Cerebellum (tissue), 4 donors: ENCODE measurements at places on chromosomes 4 and X. TPM values are rescaled to one million over a fixed set of nuclear protein-coding genes. Genes with fewer than 3 reads are reported as not detected.
A peak's percentile ranks its signal among the peaks of the same experiment; 100 is the strongest.

- no peak for DNase-seq
Measured at GRCh38 chr4:84803720-84804119, 162.8 kb downstream of the WDFY3 start.

- no peak for DNase-seq
Measured at GRCh38 chrX:109264878-109265277, 217.0 kb downstream of the GUCY2F start.

- DNase-seq = no peak
Measured at GRCh38 chr4:82591592-82591991, 29.8 kb upstream of the TMEM150C start.

DNA sequence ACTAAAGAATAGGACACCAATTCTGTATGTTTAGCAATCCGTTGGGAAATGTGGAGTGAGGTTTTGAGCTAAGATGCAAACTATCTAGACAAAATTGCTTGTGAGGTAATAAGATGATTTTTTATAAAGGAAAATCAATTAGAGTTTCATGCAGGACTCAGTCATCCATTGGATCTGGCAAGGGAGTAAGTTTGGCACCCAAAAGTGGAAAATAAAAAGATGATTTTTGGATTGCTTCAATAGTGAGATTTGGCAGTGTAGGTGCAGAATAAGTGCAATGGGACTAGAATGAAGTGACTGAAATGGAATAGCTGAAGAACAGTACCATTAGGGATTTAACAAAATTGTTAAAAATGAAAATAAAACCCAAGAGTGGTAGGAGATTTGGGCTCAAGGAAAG lies 290.5 kb upstream of the EPHA5 start:
- DNase-seq = no peak

DNA sequence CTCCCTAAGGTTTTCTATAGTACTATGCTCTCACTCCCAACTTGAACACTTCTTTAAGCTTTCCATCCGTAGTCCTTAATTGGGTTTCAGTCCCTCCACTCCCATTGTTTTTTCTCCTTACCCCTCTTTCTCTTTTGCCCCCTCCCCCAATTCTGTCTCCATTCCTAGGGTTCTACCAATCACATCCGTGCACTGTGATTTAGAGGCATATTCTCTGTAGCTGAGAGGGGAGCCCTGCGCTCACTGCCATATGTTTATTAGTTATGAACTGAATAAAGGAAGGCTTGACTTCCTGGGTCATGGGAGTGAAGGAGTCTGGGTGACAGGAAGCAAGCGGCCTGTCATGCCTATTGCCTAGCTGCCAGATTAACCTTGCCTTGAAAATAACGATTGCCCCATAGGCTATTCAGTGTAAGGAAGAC lies 471 bp downstream of the MCTS1 start:
- DNase-seq = peak; percentile 35

DNA sequence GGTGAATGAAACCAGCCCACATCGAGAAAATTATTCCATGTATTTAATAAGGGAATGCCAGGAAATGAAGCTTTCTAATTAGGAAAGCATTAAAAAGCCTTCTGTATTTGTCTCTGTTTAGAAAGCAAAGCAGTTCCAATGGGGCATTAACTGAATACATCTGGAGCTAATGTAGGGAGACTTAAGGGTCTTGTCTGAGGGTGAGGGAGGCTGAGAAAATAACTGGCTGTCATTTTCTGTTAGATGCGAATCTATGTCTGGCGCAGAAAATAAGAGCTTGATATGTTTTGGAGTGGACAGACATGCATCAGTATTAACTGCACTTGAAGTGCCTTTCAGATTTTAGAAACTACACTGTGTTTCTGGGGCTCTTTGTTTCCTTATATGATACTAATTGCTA lies 111.3 kb downstream of the KLHL8 start:
- DNase-seq = no peak

DNA sequence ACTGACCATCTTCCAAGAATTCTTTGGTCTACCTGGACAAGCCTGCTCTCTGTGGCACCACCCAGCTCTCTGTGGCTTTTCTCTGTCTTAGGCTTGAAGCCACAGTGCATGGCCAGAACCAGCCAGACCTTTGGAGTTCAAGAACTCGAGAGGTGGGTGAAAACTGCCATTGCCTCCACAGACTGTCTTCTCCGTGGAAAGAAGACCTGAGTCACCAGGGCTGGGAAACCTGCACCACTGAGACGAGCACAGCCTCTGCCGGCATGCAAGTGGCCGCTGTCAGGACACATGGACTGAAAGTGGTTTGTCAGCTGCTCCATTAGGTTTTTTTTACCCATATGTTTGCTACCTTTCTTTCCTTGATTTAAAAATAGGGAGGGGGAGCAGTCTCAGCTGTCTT lies 74.5 kb downstream of the MGST2 start:
- peak; percentile 64 for DNase-seq

GRCh38 chr4:6250235-6250983 lies 19.2 kb upstream of the WFS1 start:
- DNase-seq = peak; percentile 81

DNA sequence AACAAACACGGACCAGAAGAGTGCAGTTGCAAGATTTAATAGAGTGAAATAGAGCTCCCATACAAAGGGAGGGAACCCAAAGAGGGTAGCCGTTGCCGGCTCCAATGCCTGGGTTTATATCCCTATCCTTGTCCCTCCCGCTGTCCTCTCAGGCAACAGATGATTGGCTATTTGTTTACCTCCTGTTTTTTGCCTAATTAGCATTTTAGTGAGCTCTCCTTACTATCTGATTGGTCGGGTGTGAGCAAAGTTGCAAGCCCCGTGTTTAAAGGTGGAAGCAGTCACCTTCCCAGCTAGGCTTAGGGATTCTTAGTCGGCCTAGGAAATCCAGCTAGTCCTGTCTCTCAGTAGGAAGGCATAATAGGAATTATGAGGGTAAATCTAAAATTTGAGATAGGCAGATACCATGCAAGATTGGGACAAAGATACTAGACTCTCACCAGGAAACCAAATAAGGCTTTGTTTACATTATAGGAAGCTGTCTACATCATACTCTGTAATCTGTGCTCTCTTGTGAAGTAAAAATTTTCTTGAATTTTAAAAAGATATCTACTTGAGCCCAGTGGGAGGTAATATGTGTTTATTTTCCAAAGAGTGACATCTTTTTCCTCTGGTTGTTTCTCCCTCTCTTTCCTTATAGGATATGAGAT lies 65.9 kb downstream of the ATP10D start:
- no peak for DNase-seq

GRCh38 chr4:140363558-140363957 lies 9.9 kb upstream of the SCOC start:
- DNase-seq = no peak

DNA sequence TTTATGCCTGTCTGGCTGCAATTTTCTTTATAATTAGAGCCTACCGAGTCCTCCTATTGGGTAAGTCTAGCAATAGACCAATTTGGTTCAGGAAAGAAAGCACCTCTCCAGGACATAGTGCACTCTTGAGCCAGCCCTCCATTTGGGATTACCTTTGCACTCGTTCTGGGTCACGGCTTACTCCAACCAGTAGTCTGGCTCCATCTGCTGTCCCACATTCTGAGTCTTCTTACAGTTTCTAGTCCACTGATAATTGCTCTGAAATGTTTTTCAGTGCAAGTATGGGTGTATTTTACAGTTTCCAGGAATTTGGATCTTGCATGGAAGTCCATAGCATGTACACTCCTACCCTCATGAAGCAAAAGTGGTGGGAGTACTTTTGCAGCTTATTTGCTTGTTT lies 34.8 kb upstream of the USP51 start:
- no peak for DNase-seq

DNA sequence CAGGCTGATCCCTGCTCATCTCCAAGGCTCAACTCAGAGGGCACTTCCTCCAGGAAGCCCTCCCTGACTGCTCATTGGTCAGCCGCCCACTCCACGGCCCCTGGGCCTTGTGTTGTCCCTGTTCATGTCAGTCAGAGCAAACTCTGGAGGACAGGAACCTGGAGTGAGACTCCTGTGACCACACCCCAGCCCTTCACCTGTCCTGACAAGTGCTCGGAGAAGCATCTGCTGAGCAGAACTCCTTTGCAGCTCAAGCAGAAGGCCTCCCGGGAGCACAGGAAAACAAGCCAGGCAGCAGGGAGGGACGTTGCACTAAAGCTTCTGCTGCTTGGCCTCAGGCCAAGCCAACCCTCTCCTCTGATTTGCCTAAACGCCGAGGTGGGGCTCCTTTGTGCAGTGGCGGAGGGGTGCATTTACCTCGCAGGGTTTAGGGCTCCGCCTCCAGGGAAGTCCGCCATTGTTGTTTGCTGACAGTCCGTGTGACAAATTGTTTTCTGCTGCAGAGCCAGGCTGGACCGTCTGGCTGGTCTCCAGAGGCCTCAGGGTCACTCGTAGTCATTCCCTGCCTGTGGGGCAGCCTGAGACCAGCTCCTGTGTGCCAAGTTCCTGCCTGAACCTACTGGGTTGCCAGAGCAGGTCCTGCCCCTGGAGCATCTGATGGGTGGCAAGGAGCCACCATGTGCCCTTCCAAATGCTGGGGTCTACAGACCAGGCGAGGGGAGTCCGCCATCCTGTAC lies 61.8 kb downstream of the C4orf50 start:
- DNase-seq = no peak

DNA sequence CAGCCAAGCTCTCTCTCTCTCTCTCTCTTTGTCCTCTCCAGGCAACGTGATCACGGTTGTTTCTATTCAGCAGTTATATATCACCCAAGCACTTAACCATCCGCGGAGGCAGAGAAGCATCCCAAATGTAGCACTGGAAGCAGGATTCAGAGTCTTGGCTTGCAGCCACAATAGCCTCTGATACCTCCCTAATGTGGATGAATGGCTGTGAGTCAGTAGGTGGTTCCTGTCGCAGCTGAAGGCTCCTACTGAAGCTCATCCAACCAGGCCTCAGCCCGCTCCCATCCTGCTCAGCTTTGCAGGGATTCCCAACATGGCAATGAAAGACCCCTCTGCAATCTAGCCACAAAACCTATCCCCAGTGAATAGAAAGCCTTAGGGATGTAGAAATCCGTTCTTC lies 5.1 kb downstream of the HS6ST2 start:
- no peak for DNase-seq

DNA sequence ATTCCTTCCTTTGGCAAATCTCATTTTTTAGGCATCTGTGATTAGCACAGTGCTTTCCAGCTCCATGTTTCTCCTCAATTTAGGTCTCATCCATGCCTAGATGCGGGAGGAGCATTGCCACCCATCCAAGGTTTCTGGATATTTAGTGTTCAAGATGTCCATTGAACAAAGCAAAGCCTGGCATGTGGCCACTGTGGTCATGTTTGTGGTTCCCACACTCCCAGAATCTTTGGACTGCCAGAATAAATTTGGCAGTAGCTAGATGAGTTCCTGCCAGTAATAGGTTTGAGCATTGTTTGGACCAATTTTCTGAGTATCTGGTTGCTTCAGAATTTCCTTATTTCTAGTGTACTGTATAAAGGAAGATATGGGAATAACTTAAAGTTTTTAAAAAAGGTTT lies 1124.1 kb downstream of the ADGRL3 start:
- DNase-seq = peak; percentile 42

DNA sequence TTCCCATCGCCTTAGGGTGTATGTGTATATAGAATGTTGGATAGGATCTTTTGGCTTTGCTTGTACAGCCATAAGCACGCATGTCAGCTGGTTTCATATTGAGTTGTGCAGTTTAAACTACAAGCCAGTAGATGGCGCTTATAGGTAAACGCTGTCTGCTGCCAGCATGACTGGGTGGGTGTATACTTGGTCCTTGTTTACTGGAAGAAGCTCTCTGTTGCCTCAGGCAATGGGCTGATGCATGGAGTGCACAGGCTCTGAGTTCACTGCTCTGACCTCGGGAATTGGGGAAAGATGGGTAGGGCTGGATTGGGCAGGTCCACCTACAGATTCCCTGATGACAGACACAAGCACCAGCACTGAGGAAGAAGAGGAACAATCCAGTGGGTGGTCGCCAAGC lies 831.5 kb downstream of the STIM2 start:
- DNase-seq = no peak

DNA sequence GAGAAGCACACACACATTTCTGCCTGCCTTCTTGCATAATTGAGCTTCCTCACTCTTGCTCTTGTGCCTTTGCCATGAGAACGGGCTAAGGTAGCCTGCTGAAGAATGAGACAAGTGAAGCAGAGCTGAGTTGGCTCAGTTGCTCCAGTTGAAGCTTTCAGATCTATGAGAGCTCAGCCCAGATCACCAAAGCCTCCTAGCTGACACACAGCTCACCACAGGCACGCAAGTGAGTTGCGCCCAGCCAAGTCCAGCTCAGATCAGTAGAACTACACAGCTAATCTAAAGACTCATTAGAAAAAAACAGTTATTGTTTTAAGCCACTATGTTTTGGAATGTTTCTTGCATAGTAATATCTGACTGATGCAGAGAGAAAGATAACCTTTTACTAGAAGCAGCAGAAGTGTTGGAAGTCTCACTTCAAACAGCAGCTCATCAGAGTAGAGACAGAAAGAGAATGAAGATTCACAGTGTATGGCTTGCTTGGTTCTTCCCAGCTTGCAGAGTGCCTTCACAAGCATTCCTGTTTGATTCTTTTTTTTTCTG lies 362.4 kb downstream of the MID1IP1 start:
- no peak for DNase-seq

DNA sequence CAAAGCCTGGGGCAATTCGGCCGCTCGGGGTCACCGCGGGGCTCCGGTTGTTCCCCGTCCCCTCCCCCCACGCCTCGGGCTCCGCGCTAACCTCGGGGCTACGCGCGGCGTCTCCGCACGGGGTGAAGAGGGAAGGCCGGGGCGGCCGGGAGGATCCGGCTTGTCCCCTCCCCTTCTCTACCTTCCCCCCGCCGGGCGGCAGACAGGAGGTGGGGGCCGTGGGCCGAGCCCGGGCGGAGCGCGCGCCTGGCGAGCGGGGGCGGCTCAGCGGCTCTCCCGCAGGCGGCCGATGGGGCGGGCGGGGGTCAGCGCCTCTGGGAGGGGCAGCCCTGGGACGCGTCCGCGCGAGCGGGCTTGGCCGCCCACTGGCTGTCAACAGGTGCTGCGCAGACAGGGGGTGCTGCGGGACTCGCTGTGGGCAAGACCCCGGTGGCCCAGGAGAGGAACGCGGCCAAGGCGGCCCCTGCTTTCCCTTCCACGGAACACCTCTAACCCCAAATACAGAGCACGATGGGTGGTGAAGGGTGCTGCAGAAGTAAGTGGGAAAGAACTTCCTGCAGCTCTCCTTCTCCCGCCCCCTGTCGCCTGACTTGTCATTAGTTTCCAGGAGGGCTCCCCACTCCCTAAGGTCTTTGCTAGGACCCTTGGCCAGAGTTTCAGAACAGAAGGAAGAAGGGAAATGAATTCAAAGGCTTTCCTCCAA lies at the start of gene PDGFC:
Gene PDGFC (minus strand): TSS at position 124 of the 703 bp plus-strand sequence. CDS start 896 bp downstream, outside the sequence.
- DNase-seq = peak; percentile 25

GRCh38 chr4:168859888-168860694 lies 150.0 kb downstream of the CBR4 start:
- DNase-seq = no peak

GRCh38 chr4:150570862-150571261 lies 11.1 kb upstream of the MAB21L2 start:
- no peak for DNase-seq

GRCh38 chrX:19747652-19748610 lies 139.5 kb downstream of the SH3KBP1 start:
- no peak for DNase-seq

COL25A1 gene
- total RNA-seq = 21.9 TPM

FAM133A gene
- total RNA-seq = 1.7 TPM

FDCSP gene
- not detected for total RNA-seq

REELD1 gene
- not detected for total RNA-seq

GPR173 gene
- 21.7 TPM for total RNA-seq

ASB12 gene
- total RNA-seq = 0.54 TPM

CSAG1 gene
- total RNA-seq = not detected

SPINK2 gene
- not detected for total RNA-seq

XAGE2 gene
- total RNA-seq = not detected

BEX1 gene
- 67.0 TPM for total RNA-seq

GJB1 gene
- not detected for total RNA-seq

RAB40A gene
- 2.2 TPM for total RNA-seq
